ENCODE measurements at places on chromosomes 1 and 21.

DNA sequence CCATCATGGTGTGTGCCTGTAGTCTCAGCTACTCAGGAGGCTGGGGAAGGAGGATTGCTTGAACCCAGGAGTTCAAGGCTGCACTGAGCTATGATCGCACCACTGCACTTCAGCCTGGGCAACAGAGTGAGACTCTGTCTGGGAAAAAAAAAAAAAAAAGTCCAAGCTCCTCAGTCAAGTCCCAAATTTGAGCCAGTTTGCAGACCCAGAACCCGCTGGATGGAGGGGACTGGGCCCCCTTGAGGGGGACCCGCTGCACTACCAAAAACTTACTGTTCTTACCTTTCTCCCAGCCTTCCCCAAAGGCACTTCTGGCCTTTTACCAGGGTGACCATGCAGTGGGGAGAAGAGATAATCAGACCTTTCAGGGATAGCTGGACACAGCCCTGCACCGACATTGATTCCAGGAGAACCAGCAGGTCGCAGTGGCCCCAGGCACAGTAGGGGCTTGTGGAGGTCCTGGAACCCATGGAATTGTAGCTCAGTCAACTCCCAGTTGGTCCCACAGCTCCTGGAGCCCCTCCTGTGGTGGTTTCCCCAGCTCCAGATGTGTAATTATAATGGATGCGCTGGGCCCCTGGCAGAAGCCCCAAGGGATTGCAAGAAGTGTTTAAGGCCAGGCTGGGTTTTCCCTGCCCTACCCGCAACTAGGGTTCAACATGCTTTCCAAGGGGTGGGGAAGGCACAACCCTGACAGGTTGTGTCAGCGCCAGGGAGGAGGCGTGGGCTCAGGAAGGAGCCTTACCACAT is 4.1 kb upstream of the WNT9A start:
- no peak for DNase-seq

DNA sequence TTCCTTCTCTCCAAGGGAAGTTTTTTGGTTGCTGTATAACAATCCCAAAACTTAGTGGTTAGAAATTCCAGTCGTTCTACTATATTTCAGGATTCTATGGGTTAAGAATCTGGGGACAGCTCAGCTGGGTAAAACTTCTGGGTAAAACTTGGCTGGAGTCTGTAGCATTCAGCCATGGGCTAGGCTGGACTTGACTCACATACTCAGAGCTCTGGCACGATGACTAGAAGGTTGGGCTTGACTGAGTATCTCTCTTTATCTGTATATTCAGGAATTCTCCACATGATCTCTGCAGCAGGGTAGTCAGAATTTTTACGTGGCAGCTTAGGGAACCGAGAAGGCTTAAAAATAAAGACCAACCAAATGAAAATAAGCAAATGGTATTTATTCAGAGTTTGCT is 28.2 kb upstream of the HRNR start:
- DNase-seq, result no peak

- peak; percentile 74 for DNase-seq
These were observed 25.1 kb upstream of the TMEM222 start for GRCh38 chr1:27296773-27297291.

- DNase-seq, result no peak
These were observed 1.9 kb upstream of the CFH start for GRCh38 chr1:196649990-196650389.

Measured in AG08395 (cell line).